GM12865 (cell line): ENCODE measurements at places on chromosomes 11 and 22.

DNA sequence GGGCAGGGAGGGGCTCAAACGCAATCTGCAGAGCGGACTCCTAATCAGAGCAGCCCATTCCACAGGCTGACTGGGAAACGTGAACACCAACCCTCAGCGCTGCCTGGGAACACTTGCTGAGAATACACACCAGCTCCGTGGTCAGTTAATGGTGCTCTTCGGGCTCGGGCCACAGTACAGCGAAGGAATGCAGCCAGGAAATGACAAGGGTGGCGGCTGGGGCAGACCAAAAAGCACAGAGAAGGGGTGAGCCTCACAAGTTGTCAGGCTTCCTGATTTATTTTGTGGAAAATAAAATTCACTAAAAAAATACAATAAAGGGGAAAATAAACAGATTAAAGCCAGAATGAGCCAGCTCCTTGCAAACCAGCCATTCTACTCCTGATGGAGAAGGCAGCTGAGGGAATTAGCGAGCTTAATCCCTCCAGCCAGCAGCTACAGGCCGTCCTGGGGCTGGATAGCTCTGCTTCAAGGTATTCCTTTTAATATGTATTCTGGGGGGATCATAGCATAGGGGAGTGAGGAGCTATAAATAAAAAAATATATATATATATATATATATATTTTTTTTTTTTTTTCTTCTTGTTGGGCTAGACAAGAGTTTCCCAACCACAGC lies 165.5 kb upstream of the NTM start:
- DNase-seq: no peak

GRCh38 chr11:133949129-133949528 lies 7.6 kb downstream of the IGSF9B start:
- DNase-seq: no peak

- no peak for DNase-seq
Observed at GRCh38 chr11:109209572-109209971, 212.4 kb upstream of the C11orf87 start.

DNA sequence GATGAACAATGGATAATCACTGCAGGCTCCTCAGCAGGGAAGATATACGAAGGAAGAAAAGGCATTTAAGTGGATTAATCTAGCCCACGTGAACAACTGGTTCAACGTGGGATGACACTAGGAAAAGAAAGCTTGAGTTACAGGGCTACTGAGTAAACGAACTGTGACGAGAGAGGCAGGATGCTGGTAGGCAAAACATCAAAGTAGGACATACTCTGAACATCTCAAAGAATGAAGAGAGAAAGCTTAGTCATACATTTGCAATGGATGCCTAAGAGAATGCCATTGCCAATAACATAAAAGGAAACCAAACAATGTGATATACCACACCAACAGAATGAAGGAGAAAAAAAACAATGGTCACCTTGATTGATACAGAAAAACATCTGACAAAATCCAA lies 12.9 kb downstream of the USP28 start:
- no peak for DNase-seq

GRCh38 chr11:128261011-128261421 lies 326.3 kb downstream of the ETS1 start:
- DNase-seq: no peak

- DNase-seq: no peak
Observed at GRCh38 chr11:31972623-31973022, 118.3 kb upstream of the RCN1 start.

- no peak for DNase-seq
Observed at GRCh38 chr11:116199182-116199581, 573.6 kb downstream of the BUD13 start.

DNA sequence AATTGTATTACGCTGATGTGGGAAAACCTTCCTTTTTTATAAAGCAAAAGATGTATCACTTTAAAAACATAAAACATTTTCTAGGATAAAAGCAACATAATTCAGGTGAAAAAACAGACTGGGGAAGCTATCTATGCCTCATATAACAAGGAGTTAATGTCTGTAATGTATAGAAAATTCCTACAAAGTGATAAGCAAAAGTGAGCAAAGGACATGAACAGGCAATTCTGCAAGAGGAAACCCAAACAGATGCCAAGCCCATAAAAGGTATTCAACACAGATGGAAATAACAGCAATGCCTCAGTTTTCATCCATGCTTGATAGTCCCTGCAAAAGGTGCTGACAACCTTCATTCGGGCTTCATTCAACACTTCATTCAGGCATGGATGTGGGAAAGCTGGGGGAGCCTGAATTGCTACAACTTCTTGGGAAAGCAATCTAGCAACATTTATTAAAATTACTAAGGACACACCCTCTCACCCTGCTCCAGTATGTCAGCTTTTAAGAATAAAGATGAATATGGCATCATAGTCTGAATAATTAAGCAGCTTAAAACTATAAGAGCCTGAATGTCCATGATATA lies 39.3 kb downstream of the KCNQ1OT1 start:
- no peak for DNase-seq

DNA sequence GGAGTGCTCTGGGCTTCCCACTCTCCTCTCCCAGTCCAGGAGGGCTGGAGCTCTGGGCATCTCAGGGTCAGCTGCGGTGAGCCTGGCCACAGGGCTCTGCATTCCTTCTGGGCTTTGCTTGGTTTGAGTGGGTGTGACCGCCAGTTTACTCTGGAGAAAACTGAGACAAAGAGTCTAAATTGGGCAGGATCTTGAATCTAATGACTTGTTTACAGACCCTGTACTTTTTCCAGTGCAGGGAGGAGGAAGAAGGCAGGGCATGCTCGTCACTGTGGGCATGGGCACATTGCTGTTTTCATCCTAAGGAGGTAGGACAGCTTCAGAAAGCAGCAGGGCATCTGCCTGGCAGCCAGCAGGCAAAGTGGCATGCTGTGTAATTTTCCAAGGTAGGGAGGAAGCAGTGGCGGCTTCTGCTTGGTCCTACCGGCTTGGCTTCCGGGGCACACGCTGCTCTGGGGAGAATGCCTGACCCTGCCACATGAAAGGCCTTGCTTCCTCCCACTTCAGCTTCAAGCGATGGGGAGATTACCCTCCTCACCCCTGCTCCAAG lies 22.9 kb downstream of the FLI1 start:
- peak; percentile 66 for DNase-seq

DNA sequence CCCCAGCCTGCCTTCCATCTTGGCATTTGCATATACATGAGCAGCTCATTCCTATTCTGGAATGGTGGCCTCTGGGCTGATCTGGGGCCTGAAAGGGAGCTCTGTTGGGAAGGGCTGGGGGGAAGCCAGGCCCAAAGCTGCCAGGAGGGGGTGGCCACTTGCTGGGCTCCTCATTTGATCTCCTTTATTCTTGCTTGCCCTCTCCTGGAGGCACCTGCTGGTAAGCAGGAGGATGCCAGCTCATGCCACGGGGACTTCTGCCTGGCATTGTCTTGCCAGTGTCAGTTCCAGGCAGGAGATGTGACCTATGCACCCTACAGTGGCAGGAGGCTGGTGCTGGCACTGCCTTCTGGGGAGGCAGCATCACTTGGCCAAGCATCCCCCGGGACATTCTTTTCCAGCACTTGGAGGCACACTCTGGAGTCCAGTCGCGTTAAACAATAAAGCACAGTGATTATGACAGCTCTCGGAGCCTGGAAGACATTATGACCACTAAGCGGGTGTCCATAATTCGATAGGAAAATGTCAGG lies 128.3 kb downstream of the NTM start:
- DNase-seq: no peak

GRCh38 chr11:112212290-112212689 lies 13.9 kb upstream of the PTS start:
- DNase-seq: no peak

DNA sequence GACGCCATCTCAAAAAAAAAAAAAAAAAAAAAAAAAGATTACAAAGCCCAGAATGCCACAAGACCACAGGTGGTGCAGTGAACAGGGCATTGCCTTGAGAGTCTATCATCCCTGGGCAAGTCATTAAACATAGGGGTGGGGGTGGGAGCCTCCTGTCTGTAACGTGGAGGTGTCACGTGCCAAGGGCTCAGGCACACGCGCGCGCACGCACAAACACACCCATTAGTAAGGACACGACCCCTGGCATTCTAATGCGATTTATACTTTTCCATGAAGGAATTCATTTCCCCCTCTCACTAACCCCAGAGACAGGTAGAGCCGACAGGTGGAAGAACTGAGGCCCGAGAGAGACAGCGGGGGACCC lies 5.8 kb upstream of the GCAT start:
- DNase-seq: no peak

GRCh38 chr11:90512846-90513245 lies 290.0 kb upstream of the CHORDC1 start:
- DNase-seq: peak; percentile 33

DNA sequence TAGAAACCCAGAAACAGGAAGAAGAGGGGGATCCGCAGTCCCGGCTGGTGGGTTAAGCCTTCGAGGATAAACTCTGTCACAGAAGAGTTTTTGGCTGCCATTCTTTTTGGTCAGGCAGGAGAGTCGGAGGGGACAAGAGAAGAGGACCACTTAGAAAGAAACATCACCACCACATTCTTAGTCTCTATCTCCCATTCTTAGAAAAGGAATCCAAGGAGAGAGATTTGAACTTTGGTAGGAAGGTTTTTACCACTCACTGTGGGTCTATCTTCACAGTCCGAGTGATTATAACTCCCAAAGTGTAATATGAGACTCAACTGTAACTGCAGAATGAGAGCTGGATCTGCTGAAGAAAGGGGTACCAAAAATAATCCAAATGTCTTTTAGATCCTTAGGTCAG lies at the start of gene OR8B12:
Gene OR8B12 (minus strand): TSS at position 101 of the 400 bp plus-strand sequence. CDS start 0 bp downstream, at position 101.
- no peak for DNase-seq

GRCh38 chr11:54558407-54558806 lies 45.4 kb downstream of the OR4C46 start:
- no peak for DNase-seq

- no peak for DNase-seq
Observed at GRCh38 chr11:59669611-59670009, 773 bp upstream of the PATL1 start.

DNA sequence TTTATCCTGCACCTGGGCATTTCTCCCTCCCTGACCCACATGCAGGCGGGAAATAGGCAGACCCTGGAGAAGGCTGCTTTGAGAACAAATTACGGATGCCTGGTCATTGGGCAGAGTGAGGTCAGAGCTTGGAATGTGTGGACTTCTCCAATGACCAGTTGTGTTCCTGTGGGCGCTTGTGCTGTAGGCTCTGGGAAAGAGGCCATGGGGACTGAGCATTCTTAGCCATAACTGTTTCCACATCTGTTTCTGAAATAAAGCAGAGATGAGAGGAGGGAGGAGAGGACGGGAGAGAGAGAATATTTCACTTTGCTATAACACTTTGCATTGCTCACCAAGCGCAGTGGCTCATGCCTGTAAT lies 11.2 kb upstream of the TMEM184B start:
- no peak for DNase-seq

- DNase-seq: peak; percentile 77
Observed at GRCh38 chr11:65366340-65366773, 11.8 kb downstream of the TIGD3 start.

DNA sequence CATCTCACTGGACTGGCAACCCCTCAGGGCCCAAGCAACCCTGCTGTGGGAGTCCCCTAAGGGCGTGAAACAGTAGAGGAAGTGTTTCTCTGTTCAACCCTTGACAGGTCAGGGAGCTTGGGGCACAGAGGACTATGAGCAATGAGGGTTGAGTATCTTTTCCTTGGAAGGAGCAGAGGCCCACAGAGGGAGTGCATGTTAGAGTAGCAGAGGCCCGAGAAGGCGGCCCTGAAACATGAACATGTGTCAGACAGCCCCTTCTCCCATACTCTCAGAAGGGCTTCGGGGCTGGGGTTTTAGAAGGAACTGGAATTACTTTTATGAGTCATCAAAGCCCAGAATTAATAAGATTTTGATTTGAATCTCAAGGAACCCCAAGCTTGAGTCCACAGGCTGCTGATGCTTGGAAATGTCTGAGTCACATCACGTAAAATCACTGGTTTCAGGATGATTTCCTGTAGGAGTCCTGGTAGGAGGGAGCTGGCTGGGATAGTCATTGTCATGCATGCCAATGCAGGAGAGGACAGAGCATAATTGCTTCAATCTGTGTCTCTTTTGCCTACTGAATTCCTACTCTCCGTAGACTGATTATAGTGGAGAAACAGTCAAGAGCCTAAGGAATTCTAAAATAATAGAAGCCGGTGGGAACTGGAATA lies 22.6 kb downstream of the C11orf71 start:
- DNase-seq: no peak

- no peak for DNase-seq
Observed at GRCh38 chr11:12743834-12744449, 69.7 kb downstream of the TEAD1 start.

DNA sequence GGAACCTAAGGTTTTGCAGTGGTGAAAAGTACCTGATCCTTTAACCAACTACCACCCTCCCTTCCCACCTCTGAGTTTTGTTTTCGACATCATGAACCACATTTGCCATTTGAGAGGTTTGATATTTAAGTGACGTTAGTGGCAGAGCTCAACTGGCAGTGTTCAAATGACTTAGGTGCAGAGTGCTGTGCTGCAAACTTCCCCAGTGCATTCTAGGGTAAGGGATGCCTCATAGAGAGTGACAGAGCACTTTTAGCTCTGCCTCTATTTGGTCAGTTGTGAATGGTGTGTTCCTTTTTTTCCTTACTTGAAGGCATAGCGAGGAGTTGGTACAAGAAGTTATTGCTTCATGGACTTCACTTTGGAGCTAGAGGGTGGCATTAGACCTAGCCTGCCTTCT lies 9.4 kb downstream of the BMAL1 start:
- no peak for DNase-seq

DNA sequence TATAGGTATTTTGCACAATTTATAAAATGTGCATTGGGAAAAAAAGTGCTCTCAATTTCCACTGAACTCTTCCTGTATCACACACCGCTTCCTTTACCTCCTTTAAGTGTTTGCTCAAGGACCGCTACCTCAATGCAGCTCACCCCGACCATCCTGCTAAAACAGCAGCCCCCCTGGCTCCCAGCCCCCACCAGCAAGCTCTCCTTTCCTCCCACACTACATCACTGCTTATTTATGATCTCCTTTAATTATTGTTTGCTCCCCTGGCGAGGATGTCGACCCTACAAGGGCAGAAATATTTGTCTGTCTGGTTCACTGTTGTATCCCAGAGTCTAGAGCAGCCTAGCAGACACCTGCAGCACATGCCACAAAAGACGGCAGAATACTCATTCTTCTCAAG lies 10.0 kb downstream of the SHANK2 start:
- DNase-seq: no peak

DNA sequence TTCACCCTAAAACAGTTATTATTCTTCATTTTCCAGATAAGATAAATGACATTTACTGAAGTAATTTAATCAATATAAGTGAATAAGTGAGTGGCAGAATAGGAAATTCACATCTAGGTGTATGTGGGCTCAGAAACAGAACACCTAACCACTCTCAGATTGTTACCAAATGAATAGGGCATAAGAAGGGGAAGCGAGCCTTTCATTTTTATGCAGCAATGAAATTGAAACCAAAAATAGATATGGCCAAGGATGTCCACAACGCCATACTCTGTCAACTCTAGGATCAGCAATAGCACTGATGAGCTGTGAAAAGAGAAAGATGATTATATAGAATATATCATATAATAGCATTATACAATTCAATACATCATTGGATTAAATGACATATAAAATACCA lies 398.1 kb upstream of the API5 start:
- DNase-seq: peak; percentile 2

GRCh38 chr11:66548774-66549630 lies 2.3 kb downstream of the ACTN3 start:
- no peak for DNase-seq

GRCh38 chr11:25910086-25910485 lies 421.8 kb upstream of the ANO3 start:
- DNase-seq: no peak
